Fibroblast of skin of back (primary cell): ENCODE measurements at places on chromosomes 6 and 20.

- DNase-seq = no peak
Observed at GRCh38 chr20:24406750-24407149, 62.7 kb upstream of the SYNDIG1 start.

- DNase-seq = no peak
Observed at GRCh38 chr6:113662688-113663333, 194.3 kb upstream of the MARCKS start.

GRCh38 chr6:121612927-121613326, 177.5 kb downstream of the GJA1 start:
- DNase-seq = no peak

DNA sequence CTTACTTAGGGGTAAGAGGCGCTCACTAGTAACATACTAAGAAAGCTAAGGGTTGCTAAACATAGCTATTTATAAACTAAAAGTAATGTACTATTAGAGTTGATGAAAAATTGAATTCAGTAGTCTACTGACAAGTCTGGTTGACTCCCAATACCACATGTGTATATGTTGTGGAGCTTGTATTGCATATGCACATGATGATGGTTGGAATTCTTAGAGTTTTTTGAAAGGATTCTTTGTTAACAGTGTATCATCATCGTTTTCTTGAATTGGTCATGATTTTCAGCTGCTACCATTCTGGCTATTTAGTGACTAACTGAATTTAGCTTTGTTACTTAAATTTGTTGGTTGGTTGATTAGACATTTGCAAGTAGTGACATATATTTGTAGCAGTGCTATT, 27.2 kb downstream of the ABRACL start:
- DNase-seq = no peak

GRCh38 chr6:53506872-53507271, 38.0 kb downstream of the GCLC start:
- no peak for DNase-seq

DNA sequence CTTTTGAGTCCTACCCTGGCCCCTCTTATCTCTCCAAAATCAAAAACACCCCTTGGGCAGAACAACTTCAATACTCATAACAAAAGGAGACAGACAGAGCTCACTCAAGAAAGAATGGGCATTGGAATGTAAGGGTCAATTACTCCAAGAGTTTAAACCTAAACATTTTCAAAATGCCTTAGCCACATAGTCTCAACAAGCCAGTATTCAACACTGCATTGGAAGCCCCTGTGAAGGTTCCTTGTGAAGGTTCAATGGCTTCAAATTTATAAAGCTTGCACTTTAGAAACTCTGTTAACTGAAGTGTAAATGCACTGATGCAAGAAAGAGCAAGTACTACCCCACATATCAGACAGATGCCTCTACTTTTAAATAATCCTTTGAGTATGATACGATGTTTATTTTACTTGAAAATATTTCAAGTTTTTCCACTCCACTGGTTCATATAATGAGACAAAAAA, 139.1 kb upstream of the LAMP5 start:
- DNase-seq = peak; percentile 60

GRCh38 chr6:19417713-19418112, 419.5 kb upstream of the ID4 start:
- peak; percentile 31 for DNase-seq

DNA sequence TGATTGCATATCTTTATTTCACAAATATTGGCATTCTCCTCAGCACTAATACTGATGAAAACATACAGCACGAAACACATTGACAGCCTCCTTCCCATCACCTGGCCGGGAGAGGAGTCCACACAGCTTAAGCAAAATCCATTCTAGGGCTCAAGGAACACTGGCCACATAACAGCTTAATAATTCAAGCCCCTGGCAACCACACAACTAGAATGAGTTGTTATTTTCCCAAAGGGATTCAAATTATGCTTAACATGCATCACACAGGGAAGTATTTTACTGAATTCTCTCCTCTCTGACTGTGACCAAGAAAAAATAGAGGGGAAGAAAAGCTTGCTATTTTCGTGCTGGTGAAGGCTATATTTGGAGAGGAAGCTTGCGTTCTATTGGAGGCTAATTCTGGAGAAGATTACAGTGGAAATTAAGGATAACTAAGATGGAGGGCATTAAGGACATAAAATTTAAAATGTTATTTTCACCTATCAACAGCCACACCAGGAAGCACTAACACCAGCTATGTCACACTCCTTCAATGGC, 198.5 kb downstream of the ADGRG6 start:
- DNase-seq = peak; percentile 52

DNA sequence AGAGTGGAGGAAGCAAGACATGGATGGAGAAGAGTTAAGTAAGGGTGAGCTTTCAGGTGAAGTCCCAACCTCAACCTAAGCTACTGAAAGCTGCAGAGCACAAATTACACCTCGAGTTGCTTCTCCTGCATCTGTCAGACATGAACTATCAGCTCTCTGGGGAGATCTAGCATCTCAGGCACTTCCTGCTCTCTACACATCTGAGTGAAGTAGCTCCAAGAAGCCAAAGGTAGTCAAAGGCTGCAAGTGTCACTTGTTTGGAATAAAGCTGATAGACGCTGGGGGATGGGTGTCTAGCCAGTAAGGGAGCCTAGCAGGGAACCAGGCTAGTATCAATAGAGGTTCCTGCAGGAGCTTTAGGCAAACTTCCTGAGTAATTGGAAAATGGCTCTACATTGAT, 228.0 kb downstream of the PLCB1 start:
- peak; percentile 12 for DNase-seq

DNA sequence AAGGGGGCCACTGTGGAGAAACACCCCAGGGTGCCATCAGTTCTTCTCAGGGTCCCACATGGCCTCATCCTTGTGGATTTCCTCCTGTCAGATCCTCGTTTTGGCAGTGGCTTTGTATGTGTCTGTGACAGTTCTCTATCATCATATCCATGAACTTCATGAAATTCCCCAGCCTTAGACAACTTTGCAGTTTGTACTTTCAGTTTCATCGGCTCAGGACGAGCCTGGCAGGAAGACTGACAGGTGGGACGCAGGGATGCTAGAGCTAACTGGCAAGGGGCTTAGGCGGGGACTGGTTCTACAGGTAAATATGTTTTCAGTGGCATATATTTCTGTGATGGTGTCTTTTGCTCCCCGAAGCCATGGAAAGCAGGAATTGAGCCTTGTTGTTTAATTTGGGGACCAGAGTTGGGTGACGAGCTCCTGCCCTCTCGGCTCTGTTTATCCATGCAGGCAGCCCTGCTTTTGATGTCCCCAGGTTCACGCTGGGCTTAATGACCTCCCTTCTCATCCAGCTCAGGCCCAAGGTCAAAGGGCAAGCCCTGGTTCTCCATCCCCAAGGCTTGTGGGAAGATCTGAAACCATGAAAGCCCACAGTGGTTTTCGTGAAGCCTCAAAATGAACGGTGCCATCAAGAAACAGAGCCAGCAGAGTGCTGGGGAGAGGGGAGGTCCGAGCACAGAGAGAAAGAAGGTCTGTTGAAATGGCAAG, 11.2 kb downstream of the SDCBP2 start:
- DNase-seq = no peak

- DNase-seq = no peak
Observed at GRCh38 chr20:37644605-37645004, 49.2 kb upstream of the CTNNBL1 start.

DNA sequence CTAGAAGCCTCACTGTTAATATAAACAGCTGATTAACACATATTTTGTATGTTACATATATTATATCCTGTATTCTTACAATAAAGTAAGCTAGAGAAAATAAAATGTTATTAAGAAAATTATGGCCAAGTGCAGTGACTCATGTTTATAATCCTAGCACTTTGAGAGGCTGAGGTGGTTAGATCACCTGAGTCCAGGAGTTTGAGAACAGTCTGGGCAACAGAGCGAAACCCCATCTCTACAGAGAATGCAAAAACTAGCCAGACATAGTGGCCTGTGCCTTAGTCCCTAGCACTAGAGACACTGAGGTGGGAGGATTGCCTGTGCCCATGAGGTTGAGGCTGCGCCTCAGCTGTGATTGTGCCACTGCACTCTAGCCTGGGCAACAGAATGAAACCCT, 81.9 kb downstream of the NCOA3 start:
- DNase-seq = no peak

DNA sequence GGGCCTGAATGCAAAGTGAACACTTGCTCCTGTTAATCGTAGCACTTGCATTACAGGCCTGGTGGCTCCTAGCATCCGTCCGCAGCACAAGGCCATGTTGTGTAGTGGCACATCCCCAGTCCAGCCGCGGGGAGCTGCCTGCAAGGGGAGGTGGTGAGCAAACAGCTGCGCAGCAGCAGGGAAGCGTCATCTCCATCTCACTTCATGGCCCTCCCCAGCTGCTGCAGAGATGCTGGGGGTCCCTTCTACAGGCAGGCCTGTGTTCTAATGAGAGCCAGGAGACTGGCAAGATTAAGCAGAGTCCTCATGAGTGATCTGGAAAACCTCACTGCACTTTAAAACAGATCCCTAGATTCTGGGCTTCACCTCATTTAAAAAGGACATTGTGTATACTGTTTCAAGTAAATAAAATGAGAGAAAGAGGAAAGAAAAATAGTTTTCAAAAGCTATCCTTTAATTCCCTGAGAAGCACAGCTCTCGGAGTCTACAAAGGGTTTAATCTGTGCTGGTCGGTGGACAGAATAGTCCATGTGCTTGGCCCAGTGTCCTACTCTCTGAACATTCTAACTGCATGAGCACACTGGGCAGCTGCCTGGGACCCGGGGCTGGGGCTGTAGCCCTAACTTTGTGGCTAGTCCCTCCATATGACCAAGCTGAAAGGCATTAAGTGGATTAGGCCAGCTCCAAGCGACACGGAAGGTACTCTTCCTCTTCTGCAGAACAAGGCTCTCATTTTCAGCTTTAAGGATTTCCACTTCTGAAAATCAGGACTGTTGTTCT, 125.8 kb downstream of the LY86 start:
- peak; percentile 41 for DNase-seq

GRCh38 chr6:89432875-89433251, at the start of gene ANKRD6:
TSS of gene ANKRD6 (plus strand) at chr6:89433152. CDS start at chr6:89566977, 133,825 bp downstream.
- peak; percentile 63 for DNase-seq

DNA sequence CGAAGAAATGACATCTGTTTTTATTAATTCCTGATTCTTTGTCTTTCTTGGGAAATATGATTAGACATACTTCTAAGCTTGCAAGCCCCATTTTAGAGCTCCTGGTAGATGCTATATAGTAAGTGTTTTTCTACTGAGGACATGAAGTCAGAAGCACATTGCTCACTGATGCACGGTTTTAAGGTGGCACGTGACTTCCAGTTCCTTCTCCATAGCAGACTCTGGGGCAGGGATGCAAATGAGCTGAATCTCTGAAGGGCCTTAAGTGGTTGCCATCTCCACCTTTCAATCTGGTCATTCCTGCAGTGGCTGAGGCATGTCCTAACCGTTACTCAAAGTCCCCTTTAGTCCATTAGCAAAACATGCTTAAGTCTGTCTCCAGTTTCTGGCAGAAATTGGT, 421.2 kb upstream of the HTR1E start:
- no peak for DNase-seq

DNA sequence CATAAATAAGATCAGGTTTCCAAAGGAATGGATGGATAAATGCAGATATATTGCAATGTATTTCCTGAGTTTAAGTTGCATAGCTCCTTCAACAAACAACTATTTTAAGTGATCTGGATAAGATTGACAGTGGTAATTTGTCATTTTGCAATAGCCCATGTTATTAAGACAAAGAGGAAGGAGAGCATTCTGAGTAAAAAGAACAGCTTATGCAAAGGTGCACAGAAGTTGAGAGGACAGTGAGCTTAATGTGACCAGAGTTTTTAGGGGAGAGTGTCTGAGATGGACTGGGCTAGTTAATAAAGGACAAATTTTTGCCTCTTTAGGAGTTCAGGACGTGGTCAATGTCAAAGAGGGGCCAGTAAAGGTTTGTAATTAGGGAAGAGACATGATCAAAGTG, 48.8 kb upstream of the FBXO30 start:
- DNase-seq = no peak

GRCh38 chr20:31837896-31838397, 7.5 kb downstream of the FOXS1 start:
- DNase-seq = peak; percentile 89

DNA sequence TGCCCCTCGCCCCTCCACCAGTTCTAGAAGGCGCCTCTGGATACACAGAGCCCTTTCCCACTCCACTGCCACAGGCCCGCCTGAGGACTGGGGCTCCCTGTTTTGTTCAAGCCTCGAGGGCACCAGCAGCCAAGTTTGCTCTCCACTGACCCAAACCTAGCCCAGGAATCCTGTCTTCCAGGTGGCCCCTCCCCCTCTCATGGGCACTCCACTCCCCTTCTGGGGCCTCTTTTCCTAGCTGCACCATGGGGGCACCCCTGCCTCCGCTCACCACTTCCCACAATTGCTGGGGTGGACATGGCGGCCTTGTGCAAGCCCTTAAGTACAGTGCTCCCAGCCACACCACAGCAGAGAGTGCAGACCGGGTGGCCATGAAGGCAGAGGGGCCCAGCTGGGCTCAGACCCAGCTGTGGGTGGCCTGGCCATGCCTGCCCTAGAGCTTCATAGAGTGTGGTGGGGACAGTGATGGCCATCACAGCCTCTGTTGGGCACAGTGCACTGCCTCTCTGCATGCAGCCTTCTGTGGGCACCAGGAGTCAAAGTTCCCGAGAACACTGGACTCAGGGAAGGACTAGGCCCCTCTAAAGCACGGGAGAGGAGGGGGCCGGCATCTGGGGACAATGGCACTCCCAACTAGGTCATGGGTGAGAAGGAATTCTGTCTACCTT, 1.3 kb downstream of the MYL9 start:
- no peak for DNase-seq

DNA sequence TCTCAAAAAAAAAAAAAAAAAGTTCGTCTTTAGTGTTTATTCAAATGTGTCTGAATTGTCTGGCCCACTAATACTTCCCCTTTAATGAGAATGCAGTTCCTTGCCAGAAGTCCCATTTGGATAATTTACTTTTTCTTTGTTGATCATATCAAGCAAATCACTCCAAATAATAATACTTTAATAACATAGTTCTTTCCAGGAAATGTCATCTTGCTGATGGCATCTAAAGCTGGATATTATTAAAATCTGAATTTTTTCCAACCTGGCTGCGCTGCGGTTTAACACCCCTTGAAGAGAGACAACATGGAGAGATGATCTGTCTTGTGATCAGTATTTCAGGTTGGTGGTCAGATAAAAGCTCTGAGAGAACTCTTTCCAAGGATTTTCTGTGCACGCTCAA, 111.2 kb upstream of the CNKSR3 start:
- no peak for DNase-seq

GRCh38 chr6:29986179-29986781, 43.9 kb downstream of the HLA-A start:
- no peak for DNase-seq

GRCh38 chr20:19019734-19020364, 192.6 kb upstream of the SLC24A3 start:
- DNase-seq = no peak
